ENCODE measurements at places on chromosomes 13 and 19.
A peak's percentile ranks its signal among the peaks of the same experiment; 100 is the strongest.

- peak; percentile 20 for DNase-seq
Measured at GRCh38 chr13:52459668-52460067, 4.4 kb downstream of the CKAP2 start.

GRCh38 chr19:33235996-33236350 lies 10.3 kb upstream of the SLC7A10 start:
- no peak for DNase-seq

GRCh38 chr13:91331047-91331915 lies 16.2 kb upstream of the MIR17HG start:
- DNase-seq, result no peak

DNA sequence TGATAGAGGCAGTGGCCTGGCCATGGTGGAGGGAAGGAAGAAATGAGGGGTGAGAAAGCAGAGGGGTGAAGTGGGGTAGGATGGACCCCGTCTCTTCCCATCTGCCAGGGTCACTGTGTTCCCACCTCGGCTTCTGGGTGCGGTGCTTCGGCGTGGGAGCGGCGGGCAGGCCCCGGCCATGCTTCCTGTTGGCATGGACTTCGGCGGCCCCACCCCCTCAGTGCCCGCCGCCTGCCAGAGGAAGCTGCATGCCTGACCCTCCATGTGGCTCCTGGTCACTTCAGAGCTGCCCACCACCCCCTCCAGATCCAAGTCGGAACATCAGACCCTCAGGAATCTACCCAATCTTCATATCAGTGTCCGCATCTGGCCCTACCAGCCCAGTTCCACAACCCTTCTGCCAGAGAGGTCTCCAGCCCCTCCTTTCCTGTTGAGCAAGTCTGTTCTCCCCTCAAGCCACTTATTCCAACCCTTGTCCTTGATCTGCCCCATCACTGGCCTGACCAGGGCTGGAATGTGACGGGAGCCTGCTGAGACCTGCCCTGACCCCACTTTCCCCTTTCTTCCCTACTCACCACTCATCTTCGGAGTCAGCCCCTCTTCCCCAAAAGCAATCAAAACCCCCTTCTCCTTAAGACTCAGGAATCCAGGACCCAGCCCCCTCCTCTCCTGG lies 1.5 kb downstream of the KCNN4 start:
- no peak for DNase-seq

DNA sequence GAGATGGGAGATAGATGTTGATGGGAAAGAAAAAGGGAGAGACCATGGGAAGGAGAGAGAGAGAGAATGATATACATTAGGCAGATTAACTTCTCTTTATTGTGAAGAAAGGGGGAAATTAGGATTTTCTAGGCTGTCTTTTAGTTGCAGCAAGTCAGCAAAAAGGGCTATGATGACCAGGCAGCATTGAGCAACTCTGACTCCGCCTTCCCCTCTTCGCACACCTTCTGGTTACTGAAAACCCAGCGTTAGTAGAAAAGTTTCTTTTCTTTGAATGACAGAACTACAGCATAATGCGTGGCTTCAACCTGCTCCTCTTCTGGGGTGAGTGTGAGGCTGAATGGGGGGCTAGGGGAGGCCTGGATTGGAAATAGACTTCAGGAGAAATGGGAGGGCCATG lies at the start of gene ADGRE1:
Gene ADGRE1 (plus strand): TSS at position 264 of the 400 bp plus-strand sequence. CDS start 30 bp downstream, at position 294.
- no peak for DNase-seq

GRCh38 chr13:112182846-112183531 lies 116.0 kb downstream of the SOX1 start:
- no peak for DNase-seq

DNA sequence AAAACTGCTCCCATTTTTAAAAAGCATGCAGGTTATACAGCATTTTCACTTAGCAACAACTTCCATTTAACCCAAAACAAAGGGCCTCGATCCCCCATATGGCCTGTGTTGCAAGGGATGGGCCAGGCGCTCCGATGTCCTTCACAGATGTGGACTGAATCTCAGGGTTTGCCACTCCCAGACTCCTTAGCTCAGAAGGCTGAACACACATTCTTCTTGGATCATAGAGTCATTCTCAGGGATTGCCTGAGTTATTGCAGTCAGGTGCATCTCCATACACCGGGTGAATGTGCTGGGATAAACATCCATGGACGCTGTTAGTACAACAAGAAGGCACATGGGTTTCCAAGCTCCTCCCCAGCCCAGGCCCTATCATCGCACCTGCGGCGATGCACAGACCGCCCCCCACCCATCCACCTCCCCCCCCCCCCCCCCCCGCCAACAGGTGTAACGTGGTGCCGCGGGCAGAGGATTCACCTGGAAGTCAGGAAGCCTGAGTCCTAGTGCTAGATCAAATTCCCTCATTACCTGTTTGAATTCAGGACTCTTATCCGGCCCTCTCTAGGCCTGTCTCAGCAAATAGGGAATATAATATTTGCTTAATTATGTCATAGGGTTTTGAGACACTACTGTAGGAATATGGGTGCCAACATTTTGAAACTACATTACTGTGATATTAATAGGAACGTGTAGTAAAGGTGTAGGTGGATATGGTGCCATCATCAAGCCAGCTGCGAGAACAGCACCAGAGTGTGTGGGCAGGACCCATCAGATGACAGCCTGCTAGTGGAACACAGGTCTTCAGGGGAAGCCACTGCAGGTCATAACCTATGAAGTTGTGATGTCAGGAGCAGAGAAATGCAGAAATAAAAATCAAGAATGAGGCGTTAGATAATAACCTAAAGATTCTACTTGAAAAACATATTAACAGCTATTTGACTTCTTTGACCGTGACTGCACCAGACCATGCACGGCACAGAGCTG lies 110.9 kb downstream of the SACS start:
- DNase-seq, result no peak

- no peak for DNase-seq
Measured at GRCh38 chr13:88896466-88896865, 1225.3 kb downstream of the SLITRK5 start.

DNA sequence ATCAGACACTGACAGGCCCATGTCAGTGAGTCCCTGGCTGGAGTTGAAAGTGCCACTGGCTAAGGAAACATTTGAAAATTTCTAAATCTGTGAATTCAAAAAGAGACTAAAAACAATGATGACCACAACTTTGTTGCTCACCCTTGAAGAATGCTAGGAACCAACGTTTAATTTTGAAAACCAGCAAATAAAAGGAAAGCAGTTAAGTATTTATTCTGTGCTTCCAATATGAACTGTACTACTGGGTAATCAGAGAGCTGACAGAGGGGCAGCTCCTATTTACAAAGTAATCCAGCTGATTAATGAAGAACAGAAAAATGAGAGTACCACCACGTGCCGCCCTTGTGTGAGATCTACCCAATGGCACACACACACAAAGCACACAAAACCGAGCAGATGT lies 44.7 kb upstream of the LATS2 start:
- peak; percentile 84 for DNase-seq

GRCh38 chr13:113110852-113111315 lies 5.3 kb downstream of the F7 start:
- DNase-seq, result no peak

DNA sequence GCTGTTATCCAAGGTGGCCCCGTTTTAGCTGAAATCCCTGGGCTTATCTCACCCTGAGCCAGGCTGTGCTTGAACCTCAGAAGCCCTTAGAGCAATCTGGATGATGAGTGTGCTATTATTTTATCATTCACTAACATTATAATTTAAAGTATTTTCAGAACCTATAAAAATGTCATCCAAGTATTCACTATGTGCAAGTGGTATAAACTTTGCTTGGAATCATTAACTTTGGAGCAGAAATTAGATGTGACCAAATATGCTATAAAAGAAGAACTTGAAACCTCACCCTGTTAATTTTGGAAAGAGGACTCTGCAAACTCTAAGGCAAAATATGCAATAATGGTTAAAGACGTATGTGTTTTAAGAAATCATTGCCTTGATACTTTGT lies 147.5 kb downstream of the USP12 start:
- DNase-seq, result no peak

- peak; percentile 65 for DNase-seq
Measured at GRCh38 chr13:113064534-113065405, 40.8 kb upstream of the F7 start.

- DNase-seq, result peak; percentile 89
Measured at GRCh38 chr19:8654591-8655339, 24.3 kb downstream of the NFILZ start.

DNA sequence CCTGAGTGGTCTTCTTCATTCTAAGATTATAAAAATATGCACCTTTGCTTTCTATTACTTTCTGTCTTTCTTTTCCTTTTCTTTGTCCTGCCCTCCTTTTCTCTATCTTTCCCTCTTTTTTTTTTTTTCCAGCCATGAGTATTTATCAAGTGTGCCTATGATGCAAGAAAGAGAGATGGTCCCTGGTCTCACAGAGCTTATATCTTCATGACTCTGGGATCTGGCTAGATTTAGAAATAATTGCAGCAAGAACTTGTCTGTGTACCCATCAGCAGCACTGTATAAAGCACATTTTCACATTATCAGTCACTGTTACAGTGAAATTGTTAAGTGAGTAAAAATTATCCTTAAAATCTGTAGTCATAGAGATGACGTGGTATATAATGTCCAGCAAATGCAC lies 31.6 kb upstream of the GAS6 start:
- DNase-seq, result no peak

- peak; percentile 35 for DNase-seq
Measured at GRCh38 chr13:98508685-98509084, 68.2 kb downstream of the STK24 start.

GRCh38 chr13:99385940-99386339 lies 78.7 kb upstream of the GPR183 start:
- no peak for DNase-seq

DNA sequence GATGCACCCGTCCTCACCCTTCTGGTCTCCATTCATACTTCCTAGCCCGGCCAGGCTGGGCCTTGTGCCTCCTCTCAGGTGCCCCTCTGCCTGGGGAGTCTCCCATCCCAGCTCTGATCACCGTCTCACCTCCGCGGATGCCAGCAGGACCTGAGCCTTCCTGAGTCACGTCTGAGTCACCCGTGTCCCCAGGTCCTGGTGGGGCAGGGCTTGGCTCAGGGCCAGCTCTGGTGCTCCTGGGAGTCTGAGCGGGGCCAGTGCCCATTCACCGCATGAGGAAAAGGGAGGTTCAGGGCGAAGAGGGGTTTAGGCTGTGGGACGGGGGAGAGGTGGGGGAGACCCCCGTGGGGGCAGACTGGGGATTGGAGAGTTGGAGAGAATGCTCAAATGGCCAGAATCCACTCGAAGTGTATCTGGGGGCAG lies 593 bp downstream of the ATP8B3 start:
- peak; percentile 73 for DNase-seq

GRCh38 chr19:40191836-40192646 lies 815 bp downstream of the MAP3K10 start:
- DNase-seq, result peak; percentile 75

DNA sequence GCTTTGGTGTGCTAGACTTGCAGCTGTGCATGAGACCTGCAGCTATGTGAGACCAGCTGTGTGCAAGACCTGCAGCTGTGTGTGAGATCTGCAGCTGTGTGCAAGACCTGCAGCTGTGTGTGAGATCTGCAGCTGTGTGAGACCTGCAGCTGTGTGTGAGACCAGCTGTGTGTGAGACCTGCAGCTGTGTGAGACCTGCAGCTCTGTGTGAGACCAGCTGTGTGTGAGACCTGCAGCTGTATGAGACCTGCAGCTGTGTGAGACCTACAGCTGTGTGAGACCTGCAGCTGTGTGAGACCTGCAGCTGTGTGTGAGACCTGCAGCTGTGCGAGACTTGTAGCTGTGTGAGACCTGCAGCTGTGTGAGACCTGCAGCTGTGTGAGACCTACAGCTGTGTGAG lies 6.7 kb upstream of the DCUN1D2 start:
- no peak for DNase-seq

DNA sequence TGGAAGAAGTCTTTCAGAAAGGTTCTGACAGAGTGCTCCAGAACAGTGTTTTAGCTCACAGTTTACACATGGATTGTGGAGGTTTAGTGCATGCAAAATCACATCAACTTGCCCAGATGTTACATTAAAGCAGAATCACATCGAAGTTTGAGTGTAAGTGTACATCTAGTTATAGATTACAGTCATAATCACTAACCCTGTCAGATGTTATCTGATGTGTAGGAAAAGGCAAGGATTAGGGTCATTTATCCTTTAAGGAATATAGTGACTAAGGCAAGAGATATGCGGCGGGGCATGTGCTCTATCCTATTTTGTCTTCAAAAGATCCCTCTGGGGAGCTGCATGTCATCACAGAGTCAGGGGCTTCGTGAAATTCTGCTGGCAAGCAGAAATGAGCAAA lies 66.9 kb downstream of the CYSLTR2 start:
- DNase-seq, result no peak

- DNase-seq, result no peak
Measured at GRCh38 chr13:83414393-83414792, 467.9 kb downstream of the SLITRK1 start.

DNA sequence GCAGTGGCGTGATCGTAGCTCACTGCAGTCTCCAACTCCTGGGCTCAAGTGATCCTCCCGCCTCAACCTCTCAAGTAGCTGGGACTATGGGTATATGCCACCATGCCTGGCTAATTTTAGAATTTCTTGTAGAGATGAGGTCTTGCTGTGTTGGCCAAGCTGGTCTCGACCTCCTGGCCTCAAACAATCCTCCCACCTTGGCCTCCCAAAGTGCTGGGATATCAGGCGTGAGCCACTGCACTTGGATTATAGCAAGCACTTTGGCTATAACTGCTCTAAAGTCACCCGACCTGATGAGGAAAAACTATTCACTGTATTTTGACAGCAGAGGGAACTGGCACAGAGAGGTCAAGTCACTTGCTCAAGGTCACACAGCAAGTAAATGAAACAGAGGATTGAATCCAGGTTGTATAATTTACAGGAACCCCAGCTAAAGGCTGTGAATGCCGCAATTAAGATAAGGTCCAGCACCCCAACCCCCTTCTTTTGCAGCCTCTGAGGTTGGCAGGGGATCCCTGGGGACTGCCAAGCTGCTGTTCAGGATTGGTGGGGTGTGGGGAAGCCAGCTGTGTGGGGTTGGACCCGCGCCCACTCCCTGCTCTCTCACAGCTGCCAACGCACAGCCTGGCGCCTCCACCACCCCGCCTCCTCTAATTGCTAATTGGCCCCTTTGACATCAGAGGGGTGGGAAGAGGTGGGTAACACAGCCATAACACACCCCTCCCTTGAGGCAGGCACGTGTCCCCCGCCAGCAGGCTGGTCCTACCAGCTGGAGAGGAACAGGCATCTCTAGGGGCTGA lies 6.0 kb downstream of the TMIGD2 start:
- no peak for DNase-seq

DNA sequence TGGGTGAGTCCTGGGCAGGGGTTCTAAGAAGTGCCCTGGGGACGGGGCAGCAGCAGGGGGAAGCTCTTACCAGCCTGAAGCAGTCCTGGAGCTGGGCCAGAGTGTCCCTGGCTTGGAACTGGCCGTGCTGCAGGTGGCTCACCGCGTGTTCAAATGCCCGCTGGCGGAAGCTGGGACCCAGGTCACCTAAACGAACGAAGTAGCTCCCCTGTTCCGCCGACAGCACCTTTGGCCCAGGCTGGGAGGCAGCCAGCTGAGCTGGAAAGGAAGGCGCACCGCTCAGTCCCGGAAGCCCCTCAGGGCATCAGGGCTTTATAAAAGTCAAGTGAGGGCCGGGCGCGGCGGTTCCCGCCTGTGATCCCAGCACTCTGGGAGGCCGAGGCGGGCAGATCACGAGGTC lies 9.6 kb downstream of the PLIN4 start:
- no peak for DNase-seq

- no peak for DNase-seq
Measured at GRCh38 chr13:78786459-78786858, 127.5 kb upstream of the OBI1 start.

Data from GM03348 (cell line).